ENCODE measurements at places on chromosomes 2 and 18.

DNA sequence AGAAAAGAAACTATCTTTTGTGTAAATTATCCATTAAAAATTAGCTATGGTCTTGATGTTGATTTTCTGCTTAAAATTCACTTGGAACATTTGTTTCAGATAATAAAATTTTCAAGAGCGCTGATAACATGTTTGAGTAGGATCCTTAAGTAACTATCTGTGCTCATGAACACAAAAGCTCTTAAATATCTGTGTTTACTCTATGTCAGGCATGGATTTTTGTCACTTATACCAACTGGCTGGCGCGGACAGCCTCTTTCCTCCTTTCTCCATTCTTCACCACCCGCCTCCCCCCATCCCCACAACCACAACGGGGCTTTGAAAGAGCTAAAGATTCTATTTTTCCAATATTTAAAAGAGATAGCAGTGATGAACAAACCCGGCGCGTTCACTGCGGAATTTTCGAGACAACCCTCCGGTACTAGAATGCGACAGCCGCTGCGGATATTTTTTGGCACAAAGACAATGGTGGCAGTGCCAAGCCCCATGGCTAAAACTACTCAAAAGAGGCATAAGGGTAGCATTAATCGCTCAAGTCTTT, 181.5 kb downstream of the TCF4 start:
- no peak for DNase-seq

DNA sequence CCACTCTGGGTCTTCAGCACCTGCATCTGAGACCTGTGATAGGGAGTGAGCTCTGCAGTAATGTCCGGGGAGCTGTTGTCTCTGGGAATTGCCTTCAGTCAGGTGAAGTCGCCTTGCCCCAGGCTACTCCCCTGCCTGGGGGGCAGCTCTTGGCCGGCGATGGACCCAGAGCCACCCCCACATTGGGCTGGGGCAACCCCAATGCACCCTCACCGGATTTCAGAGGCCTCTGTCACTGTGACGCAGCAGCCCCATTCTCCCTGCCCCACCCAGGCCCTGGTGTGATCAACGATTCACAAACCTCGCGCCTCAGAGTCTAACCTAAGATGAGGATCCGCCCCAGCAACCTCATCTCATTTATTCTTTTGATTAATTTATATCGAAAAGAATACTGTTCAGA, 303.6 kb downstream of the NDUFA10 start:
- no peak for DNase-seq

GRCh38 chr18:43148231-43148630, 32.7 kb upstream of the RIT2 start:
- no peak for DNase-seq

GRCh38 chr2:37000318-37000717, 34.0 kb upstream of the STRN start:
- no peak for DNase-seq

GRCh38 chr2:62320657-62321357, 124.9 kb downstream of the B3GNT2 start:
- no peak for DNase-seq

- no peak for DNase-seq
Measured at GRCh38 chr18:21897811-21898210, 157.2 kb downstream of the MIB1 start.

DNA sequence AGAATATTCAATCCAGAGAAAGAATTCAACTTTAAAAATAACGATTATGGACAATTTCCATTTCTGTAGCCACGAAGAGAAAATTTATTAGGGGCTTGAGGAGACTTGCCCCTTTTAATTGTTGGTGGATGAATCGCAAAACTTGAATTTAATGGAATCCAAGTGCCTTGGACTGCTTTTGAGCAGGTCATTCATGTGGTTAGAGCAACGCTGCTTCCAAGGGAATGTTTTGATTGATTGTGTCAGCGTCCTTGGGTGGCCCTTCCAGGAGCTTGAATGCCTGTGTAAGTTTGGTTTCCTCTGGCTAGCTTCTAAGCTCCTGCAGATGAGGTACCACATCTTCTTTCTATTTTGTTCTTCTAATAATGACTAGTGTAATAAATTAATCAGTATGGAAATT, 213.4 kb downstream of the LTBP1 start:
- no peak for DNase-seq

DNA sequence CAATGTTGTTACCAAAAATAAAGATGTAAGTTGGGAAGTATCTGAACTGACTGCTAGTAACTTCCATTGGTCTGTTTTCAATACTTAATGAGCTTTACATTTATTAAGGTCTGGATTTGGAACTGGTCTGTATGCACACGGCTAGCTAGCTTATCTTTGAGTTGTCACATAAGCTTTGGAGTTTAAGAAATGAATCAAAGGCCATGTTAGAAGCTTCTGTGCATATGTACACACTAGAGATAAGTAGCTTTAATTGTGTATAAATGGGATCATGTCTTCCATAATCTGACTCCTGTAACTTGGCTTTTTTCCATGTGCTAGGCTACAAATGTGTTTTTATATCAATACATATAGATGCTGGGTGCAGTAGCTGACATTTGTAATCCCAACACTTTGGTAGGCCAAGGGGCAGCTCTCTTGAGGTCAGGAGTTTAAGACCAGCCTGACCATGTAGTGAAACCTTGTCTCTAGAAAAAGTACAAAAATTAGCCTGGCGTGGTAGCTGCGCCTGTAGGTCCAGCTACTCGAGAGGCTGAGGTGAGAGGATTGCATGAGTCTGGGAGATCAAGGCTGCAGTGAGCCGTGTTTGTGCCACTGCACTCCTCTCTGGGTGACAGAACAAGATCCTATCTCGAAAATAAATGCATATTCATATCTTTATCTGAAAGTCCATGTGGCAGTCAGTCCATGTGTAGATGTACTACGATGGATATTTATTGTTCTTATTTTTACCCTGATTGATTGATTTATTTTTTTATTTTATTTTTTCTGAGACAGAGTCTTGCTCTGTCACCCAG, 27.2 kb downstream of the ATIC start:
- DNase-seq, result no peak

DNA sequence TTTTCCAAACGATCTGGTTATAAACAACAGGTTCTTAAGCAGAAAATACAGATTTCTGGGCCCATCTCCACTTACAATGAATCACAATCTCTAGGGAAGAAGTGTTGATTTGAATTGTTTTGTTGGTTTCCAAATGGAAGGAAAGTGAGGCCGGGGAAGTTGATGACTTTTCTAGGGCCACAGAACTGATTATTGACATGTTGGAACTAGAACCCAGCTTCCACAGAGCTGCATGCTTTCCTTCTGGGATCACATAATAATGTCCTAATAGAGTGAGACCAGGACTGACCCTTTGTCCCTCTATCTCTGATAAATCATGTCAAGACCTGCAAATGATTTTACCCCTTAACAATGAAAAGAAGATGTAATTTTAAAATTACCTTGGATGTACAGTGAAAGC, 332.2 kb downstream of the OSR1 start:
- DNase-seq, result no peak

GRCh38 chr2:35298493-35298892, 1057.1 kb upstream of the CRIM1 start:
- DNase-seq, result no peak

- DNase-seq, result no peak
Measured at GRCh38 chr18:78797499-78797898, 182.1 kb upstream of the SALL3 start.

DNA sequence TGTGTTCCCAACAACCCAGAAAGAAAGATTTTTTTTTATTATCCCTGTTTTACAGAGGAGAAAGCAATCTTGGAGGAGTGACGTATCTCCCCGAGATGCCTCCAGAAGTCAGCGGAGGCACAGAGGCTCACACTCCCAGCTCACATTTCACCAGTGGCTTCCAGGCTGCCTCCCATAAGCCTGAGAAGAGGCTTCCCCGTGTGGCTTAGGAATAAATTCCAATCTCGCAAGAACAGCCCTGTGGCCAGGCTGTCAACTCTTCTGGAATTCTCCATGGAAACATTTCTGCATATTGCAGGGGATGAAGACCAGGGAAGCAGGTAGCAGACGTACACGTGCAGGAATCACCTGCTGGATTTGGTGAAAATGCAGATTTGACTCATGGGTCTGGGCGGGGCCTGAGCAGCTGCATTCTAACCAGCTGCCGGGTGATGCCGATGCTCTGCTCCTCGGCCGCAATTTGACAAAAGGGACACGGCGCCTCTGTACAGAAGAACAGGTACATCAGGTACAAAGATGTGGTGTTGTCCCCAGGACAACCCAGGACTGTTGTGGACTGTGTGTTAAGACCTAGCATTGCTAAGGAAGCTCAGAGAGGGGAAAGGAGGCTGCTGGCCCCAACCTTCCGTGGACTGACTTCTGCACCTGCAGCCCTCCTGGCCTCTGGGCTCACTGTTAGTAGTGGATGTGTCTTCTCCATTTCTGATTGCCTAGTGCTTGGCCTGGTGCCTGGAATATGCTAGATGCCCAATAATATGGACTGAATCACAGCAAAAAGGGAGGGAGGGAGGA, 114.2 kb upstream of the ID2 start:
- DNase-seq, result no peak

GRCh38 chr2:123659120-123659519, 366.0 kb upstream of the CNTNAP5 start:
- DNase-seq, result no peak

DNA sequence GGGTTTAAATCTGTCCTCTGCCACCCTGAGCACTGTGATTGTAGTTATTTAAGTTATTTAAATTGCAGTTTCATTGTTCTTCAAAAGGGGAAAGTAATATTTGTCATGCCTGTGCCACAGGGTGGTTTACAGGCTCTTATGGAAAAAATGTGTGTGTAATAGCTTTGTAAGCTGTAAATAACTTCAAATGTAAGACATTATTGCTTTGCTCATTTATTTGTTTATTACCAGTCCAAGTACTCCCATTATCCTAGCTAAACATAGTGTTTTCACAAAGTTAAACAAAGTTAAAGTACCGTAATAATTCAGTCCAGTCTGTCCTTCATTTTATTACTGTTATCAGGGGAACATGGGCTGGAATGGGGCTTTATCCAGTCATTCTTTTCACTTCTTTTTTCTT, 43.4 kb upstream of the IGFBP2 start:
- no peak for DNase-seq

DNA sequence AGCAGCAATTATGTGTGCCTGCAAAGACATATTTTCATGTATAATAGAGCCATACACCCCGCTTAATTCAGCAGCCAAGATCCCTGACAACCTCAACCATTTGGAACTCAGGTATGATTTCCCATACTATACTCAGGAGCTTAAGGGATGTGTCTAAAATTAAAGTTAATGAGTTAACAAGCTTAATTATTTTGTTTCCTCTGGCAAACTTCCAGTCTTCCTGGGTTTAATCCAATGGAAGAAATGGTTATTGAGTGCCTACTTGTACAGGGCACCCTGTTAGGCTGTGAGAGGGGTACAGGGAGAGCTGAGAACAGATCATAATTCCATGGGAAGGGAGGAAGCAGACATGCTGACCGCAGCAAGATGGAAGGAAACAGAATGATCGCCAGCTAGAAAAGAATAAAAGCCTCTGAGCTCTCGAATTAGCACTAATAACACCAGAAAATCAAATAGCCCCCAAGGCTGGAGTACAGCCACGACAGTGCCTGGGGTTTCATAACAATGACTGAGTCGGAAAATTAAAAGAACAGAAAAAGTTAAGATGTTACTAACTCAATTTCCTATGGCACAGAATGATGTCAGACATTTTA, 20.8 kb upstream of the CEP68 start:
- DNase-seq, result no peak

GRCh38 chr18:37505321-37505720, 60.3 kb downstream of the CELF4 start:
- DNase-seq, result no peak

DNA sequence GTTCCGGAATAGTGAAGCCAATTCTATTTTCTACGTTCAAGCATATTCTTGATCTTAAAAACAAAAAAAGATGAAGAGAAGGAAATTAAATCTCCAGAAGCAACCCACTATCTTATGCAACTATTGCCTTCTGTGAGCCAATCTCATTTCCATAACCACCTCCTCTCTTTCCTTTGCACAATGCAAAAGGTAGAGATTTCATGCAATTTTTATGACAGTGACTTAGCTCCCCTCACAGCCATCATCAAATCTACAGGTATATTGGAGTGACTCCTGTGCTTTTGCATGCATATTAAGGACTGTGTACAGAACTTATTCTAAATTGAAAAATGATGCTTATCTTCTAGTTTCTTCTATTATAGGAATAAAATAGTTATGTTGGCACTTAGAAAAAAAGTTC, 191.8 kb downstream of the DCC start:
- no peak for DNase-seq

GRCh38 chr2:213149294-213149875, 2.0 kb downstream of the IKZF2 start:
- DNase-seq, result no peak

GRCh38 chr2:16194530-16194929, 254.2 kb downstream of the MYCN start:
- DNase-seq, result no peak

DNA sequence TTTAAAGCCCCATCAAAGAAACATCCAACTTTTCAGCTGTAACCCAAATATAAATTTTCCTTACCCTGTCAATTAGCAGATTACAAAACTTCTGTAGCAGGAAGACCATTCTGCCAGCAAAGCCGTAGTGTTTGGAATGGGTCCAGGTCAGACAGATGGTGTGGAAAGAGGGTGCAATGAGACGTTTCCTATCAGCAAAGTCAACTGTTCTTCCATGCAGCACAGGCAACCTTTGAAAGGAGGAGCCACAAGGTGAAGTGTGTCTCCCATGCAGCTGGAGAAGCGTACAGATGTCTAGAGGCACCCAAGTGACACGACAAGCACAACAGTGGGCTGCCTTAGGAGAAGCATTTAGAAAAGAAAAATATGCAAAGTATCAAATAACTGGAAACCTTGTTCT, 83.7 kb downstream of the SP3 start:
- no peak for DNase-seq

DNA sequence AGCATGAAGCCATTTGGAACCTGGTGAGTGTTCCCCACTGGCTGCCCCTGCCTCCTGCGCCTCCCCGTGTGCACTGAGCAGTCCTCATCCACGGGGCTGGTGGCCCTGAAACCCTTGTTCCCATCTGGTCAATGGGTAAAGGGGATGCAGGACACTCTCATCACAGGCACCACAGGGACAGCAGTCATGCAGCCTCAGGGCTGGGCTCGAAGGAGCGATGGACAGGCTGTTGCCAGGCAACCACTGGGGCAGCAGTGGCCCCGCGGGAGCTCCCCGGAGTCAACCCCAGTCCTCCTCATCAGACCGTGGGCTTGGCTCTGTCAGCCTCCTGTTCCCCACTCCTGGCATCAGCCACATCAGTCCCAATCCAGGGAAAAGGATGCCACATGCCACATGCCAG, 509.5 kb downstream of the EIPR1 start:
- DNase-seq, result no peak

DNA sequence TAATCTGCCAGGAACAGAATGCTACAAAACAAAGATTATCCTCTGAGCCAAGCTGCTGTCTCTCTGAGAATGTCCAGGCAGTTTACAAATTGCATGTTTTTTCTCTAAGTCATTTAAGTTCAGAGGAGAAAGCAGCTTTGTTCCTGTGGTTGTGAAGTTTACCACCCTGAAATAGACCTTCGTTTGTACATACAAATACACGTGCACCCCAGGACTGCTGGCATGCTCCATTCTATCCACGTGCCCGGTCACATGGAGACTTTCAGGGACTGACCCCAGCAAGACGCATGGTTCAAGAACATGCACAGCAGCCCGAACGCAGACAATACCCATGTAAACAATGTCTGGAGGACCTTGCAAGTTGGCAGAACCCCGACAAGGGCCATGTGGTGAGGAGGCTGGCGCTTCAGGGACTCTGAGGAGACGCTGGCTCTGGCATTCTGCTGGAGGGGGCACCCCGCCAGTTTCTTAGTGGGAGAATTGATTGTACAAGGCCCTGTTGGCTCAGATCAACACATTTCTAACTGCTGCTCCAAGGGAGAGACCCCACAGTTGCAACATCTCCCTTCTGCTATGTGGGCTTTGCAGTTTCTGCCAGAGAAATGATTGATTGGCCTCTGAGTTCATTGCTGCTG, 33.3 kb downstream of the FAM178B start:
- no peak for DNase-seq

All from stimulated activated CD8-positive, alpha-beta memory T cell treated with anti-CD3 and anti-CD28 coated beads, Interleukin-2, amount 100 ng/mL, for 1 hour (primary cell).